Activated gamma-delta T cell treated with Interleukin-2 at 50 U/mL for 16 hours (primary cell): ENCODE measurements at places on chromosomes 6 and 20.
A peak's percentile ranks its signal among the peaks of the same experiment; 100 is the strongest.

GRCh38 chr6:166365221-166365620 lies 17.5 kb downstream of the MPC1 start:
- DNase-seq = no peak

DNA sequence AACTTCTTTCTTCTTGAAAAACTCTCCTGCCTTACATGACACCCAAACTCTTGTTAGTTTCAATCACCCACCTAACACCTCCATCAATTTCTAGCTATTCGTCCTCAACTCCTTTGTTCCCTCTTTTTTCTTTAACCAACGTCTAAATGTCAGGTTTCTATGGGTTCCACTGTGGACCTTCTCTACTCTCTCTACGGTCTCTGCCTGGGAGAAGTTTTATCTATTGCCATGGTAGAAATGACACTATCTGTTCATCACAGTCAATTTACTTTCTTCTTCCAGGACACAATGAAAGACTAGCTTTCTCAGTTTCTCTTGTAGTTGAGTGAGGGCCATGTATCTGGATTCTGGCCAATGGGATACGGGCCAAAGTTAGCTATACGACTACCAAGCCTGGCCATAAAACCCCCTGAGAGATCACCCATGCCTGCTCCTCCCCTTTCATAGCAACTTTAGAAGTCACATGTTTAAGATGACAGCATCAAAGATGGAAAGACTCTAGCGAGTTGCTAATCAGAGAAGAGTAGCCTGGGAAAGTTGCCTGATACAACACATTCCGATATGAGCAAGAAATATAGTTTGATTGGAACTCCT lies 17.9 kb downstream of the RNGTT start:
- DNase-seq = no peak

- DNase-seq = no peak
Observed at GRCh38 chr6:13484827-13485226, 2.6 kb downstream of the GFOD1 start.

DNA sequence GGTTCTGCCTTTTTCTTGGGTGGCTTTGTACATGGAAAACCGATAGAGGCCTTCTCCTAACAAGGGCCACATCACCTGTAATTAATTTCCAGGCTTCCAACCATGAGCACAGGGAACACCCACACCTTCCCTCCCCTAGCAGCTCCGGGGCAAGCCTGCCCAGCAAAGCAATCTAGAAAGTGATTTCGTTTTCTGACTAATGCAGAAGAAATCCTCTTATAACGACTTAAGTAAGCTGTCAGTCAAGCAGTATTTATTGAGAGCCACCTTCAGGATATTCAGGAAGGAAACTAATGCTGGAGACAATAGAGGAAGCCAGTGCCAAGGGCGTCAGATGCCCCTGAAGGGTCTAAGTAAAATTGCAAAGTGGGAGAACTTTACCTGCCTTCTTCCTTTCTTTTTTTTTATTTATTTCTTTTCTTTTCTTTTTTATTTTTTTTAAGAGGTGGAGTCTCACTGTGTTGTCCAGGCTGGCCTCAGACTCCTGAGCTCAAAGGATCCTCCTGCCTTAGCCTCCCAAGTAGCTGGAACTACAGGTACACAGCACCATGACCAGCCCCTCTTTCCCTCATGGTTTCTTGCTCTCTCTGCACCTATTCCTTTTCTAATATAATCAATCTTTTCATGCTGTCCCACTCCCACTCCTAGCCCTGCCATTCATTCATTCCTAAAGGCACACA lies 67.5 kb upstream of the MBOAT1 start:
- DNase-seq = no peak

DNA sequence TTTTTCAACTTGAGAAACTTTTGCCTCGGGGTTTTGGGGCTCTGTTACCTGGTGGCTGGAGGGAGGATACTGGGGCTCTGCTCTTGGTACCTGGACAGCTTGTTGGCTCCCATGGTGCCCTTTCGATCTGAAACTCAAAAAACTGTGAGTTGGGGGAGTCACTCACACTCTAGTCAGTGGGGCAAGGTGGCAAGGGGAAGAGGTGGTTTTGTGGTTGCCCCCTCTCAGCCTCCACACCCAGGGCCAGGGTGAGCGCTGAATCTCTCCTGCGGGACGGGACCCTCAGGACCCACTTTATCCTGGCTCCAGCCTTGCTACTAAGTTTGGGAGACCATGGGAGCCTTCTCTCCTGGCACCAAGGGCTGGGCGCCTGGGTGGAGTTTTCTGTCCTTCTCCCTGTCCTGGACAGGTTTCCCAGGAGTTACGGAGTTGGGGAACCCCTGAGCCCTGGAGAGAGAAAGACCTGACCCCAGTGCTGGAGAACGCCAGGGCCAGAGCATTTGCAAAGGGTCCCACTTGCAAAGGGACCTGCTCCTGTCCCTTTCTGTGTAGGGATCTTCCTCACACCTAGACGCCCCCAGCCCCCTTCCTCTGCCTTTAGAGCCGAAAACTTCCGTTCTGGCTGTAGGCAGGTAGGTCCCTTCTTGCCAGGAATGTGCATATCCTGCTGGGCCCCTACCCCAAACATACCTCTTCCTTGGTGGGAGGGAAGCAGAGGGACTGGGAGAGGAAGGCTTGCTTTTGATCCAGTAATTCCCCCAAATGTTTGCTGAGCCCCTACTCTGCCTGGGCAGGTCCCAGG lies 2.9 kb downstream of the FOXP4 start:
- DNase-seq = no peak

DNA sequence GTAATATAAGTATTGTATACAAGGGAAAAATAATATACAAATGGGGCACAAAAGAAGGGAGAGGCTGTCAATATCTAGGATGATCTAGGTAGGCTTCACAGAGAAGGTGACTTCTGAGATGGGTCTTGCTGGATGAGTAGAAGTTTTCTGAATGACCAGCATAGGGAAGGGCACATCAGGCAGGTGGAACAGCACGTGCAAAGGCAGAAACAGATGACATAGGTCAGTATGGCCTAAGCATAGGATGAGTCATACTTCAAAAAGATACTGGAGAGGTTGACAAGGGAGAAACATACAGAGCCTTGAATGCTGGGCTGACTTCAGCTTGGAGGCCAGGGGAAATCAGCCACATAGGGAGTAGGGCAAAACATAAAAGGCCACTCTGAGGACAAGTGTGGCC lies 31.9 kb upstream of the SIRPA start:
- DNase-seq = no peak

DNA sequence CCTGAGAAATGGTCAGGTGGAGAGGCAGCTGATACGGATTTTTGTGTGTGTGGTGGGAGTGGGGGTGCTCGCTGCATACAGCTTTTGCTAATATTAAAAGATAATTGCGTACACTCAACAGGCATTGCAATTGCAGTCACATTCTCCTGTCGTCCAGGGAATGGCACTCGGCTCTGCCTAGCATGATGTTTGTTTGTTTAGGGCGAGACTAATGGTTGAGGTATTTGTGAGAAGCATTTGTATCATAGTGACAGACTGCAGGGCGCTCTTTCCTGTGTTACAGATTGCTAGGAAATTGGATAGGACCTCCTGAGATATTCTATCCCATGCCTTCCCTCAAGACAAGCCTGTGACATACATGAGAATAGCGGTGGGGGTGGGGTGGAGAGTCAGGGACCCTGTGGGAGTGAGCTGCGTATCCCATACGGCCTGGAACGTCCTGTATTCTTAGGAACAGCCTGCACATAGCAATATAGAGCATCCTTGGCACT lies 207.4 kb downstream of the SOX4 start:
- DNase-seq = no peak

DNA sequence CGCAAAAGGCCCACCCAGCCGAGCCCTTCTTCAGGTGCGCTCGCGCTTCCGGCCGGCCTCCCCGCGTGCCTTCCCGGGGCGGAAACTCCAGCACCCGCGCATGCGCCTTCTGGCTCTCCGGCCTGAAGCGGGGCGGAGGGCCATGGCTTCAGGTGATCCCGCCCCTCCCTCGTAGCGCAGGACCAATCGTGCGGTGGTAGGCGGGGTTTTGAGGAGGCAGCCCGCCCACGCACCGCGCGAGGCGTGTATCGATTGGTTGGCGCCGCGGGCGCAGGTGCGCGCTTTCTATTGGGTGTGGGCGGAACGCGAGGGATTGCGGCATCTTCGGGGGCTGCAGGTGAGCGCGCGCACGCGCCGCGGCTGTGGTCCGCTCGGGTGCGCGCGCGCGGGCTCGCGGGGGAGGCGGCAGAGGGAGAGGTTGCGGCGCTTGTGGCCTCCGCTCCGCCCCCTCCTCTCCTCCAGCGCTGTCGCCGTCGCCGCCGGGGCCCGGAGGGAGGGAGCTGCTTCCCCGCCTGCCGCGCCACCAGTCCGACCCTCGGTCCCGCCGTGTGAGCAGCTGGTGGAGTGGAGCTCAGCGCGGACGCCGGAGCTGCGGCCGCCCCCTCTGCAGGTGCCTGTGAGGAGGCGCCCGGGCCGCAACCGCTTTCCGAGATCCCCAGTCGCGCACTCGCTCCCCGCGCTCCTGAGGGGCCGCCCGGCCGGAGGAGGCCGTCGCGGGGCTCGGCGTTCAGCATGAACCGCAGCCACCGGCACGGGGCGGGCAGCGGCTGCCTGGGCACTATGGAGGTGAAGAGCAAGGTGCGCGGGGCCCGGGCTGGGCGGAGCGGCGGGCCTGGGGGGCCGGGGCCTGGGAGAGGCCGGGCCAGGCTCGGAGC lies at the start of gene PARD6B:
Gene PARD6B, plus strand, starts transcription at position 526 of the 875 bp plus-strand sequence. Its CDS starts 207 bp downstream, at position 733.
- peak; percentile 99 for DNase-seq

- no peak for DNase-seq
Observed at GRCh38 chr6:105493736-105494135, 90.9 kb upstream of the PREP start.
